ENCODE measurements at places on chromosomes 7 and 10.

GRCh38 chr10:110577056-110577455 lies 9.6 kb downstream of the SMC3 start:
- no peak for DNase-seq

DNA sequence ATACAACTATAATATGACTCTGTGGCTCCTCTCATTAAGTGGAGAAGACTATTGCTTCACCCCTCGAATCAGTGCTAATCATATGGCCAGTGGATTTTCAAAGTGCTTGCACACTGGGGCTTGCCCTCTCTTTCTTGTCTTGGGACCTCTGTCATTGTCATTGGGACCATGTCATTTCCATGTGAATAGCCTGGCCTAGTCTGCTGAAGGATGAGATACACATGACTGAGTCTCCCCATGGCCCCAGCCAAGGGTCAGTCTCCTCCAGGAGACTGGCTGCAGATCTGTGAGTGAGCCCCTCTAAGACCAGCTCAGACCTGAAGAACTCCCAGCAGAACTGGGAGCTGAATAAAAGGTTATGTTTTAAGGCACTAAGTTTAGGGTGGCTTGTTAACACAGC lies 39.5 kb downstream of the PKD1L1 start:
- DNase-seq: no peak

DNA sequence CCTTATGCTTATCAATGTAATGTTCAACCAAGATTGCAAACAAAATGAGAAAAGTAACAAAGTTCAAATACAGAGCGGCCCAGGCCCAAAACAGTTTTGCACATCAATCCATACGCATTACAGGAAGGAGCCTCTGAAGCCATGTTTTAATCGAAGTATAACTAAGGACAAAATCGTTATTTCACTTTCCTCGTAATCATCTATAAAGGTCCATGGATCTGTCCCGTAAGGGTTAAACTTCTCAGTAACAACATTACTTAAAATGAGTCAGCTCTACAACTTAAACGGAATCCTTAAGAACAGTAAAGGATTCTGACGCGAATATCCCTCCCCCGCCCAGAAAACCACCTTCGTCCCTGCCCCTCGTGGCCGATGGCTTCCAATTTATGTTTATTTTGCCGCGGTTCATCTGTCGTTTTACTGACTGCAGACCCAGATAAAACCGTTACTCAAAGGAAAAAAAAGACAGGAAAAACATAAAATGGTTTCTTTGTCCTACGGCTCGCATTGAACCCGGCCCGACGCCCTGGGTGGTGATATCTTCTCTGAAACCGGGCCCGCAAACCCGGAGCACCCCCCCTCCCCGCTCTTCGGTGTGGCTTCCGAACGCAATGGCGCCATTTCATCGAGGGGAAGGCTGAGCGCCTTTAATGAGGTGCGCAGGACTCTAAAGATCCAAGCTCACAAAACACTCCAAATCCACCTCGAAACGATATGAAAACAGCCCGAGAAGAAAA lies 1.1 kb downstream of the HNRNPA2B1 start:
- peak; percentile 52 for DNase-seq

DNA sequence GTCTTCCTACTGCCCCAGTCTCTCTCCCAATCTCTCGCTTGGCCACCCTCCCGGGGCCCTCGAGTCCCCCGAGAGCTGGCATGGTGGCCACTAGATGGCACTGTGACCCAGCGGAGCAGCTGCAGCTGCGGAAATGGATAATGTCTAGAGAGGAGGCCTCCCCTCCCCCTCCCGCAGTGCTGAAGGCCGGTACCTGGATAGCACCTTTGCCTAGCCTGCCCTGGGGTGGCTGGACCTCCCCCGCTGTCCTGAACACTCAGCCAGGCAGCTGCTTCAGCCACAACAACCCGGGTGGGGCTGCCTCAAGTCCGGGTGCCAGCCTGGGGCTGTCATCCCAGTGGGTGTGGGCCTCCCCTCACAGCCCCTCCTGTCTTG lies 65.2 kb downstream of the GOLGA7B start:
- peak; percentile 44 for DNase-seq

DNA sequence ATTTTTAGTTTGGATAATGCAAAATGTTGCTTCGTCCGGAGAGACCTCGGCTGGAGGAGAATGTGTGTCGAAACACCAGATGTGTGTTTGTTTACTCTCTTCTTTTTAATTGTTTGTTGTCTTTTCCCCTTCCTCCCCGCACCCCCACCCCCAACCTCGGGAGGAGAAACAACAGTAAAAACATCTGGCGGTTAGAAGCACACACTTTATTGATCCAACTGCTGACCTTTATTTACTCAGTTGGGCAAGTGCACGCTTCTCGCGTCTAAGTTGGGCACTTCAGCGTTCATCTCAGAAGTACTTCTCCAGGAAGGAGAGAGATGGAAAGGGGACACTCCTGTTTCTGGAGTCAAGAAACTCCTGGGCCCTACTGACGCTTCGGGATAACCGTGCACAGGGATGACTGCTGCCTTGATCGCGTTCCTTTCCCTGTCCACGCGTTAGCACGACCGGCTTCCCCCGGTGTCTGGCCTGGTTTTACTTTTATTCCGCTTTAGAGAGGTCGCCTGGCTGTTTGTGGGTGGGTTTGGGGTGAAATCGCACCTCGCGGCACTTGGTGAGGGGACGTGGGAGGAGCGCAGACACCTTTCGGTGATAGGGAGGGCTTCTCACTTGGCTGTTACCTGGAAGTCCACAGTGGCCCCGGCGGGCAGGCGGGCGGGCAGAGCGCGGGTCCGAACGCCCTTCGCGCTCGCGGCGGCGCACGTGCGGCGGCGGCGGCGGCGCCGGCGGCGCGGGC lies 168.3 kb upstream of the PPP1R3A start:
- no peak for DNase-seq

GRCh38 chr7:74009719-74010118 lies 18.3 kb upstream of the ELN start:
- no peak for DNase-seq

- no peak for DNase-seq
Observed at GRCh38 chr7:13198727-13199126, 511.3 kb downstream of the ARL4A start.

GRCh38 chr7:5452937-5453540 lies 29.4 kb upstream of the TNRC18 start:
- DNase-seq: no peak

GRCh38 chr10:79322616-79323543 lies 24.4 kb upstream of the PPIF start:
- no peak for DNase-seq

DNA sequence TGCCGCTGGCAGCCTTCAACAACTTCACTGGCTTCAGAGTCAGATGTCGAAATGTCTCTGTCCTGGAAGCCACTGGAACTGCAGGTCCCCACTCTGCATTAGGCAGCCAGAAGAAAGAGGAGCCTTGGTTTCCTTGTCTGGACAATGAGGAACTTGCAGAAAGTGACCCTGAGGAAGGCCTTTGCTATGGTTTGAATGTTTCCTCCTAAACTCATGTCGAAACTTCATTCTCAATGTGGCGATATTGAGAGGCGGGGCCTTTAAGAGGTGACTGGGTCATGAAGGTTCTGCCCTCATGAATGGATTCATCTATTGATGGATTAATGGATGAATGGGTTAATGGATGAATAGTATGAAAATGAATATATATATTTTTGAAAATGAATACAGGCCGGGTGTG lies 61.6 kb upstream of the GPR26 start:
- no peak for DNase-seq

DNA sequence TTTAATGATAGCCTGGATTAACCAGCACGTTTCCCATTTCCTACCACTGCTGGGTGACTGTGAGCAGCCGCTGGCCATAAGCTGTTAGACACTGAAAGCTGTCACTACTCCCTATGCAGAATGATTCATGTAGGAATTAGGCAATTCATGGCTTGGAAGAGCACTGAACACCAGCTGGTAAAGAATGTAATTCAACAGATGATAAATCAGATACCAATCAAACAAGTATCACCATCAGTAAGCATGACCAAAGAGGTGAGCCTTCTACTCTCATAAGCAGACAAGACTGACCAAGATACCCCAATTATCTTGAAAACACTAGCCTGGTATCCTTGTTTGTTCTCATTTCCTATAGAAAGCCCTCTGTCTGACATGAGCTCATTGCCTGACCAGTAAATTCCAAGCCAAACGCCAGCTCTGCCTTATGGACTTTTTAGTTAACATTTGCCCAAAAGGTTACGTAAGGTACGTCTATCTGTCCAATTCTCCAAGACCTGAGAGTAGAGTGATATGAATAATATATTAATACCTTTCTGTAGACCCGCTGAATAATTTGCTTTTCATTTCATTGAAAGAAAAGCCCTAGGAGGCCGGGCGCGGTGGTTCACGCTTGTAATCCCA lies 127.7 kb downstream of the ELMO1 start:
- DNase-seq: no peak

GRCh38 chr7:158815083-158815799 lies 14.1 kb downstream of the ESYT2 start:
- no peak for DNase-seq

- no peak for DNase-seq
Observed at GRCh38 chr10:64765498-64765897, 1244.3 kb downstream of the REEP3 start.

GRCh38 chr7:29620556-29620930 lies 56.9 kb downstream of the PRR15 start:
- DNase-seq: no peak

DNA sequence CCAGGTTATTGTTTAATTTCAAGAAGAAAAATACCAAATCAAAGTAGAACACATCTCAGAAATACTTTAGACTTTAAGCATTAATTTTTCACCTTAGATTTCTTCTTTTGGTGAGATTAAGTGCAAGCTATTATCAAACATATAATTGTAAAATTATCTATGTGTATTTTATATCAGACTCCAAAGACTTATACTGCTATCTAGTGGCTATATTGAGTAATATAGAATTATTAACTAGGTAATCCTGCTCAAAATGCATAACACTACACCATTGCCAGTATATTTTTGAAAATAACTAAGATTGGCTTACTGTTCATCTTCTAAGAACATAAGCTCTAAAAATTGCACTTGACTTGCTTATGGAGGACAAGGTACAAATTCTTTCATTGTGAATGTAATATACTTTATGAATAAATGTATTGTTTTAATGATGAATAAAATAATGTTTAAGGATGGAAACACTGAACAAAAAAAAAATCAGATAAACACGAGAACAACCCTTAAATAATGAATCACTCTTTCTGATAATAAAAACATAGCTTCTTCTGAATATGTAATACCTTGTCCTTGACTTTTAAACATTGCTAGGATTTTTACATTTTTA lies 86.7 kb upstream of the GNAI1 start:
- DNase-seq: no peak

DNA sequence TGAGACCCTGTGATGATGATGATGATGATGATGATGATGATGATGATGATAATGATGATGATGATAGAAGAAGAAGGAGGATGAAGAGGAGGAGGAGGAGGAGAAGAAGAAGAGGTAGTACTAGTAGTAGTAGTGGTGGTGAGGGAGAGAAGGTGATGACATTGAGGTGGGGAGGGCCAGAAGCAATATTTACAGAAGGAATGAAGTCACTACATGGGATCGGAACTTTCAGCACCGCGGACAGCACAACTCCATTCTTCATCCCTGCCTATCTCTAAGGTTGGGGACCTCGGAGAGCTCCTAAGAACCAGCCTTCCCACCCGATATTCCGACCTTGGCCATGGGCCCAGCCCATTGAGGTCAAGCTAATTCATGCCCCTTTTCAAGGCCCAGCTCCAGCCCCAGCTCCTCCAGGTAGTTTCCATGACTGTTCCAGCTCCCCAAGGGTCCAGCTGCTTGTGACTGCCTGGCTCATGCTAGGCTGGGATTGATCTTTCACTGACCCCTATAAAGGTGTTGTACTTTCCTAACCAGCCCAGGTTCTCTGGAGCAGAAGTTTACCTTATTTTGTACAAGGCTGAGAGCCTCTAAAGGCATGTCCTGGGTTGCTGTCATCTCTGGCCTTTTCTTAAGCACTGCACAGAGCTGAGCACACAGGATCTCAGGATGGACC lies 10.3 kb downstream of the CRHR2 start:
- DNase-seq: no peak

DNA sequence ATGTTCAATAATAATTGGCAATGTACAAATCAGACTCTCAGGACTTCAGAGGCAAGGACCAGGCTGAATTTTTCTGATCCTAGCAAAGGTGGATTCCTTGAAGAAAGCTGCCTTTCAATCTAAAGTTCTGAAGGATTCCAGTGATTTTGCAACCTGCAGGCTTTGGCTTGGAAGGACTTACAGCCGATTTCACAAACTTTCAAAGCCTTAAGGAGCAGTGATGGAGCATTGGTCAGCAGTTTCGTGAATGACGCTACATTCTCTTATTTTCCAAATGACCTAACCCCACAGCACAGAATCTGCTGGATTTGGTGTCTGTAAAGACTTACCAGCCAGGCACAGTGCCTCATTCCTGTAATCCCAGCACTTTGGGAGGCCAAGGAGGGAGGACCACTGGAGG lies 167.5 kb downstream of the ARHGAP12 start:
- DNase-seq: no peak

- DNase-seq: no peak
Observed at GRCh38 chr7:112308974-112309373, 102.5 kb downstream of the ZNF277 start.

DNA sequence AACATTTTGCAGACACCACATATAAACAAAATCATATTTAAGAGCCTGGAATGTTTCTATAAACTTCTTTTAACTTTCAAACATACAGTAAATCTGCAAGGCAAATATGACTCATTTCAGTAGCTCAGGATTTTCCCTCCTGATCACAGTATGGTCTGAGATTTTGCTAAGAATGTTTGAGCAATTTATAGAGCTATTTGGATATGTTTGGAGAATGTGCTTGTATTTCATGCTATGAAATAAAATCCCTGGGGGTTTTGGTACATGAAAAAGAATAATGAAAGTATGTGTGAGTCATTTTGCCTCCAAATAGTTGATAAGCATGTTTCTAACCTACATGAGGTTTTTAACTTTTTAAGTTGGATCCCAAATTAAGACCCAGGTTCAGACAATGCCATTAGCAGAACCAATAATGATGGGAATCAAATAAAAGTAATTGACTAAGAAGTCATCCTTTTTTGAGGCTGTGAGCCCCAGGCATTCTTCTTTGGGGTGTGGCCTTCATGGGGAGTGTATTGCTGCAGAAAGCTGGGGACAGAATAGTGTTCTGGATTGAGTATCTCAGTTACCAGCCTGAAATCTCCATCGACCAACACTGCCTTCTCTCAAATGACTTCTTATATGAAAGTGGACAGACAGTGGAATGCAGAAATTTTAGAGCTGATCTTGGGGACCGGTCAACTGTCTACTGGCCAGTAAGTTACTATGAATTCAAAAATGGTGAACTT lies 66.1 kb upstream of the AGBL3 start:
- DNase-seq: no peak

Measured in activated B cell treated with CpG ODN at 0.5 μM for 24 hours (primary cell).